Stimulated activated CD4-positive, alpha-beta T cell treated with anti-CD3 and anti-CD28 coated beads, Interleukin-12 subunit alpha, Interleukin-12 subunit beta, amount 100 ng/mL, for 4 hours (primary cell): ENCODE measurements at places on chromosomes 4 and X.
A peak's percentile ranks its signal among the peaks of the same experiment; 100 is the strongest.

DNA sequence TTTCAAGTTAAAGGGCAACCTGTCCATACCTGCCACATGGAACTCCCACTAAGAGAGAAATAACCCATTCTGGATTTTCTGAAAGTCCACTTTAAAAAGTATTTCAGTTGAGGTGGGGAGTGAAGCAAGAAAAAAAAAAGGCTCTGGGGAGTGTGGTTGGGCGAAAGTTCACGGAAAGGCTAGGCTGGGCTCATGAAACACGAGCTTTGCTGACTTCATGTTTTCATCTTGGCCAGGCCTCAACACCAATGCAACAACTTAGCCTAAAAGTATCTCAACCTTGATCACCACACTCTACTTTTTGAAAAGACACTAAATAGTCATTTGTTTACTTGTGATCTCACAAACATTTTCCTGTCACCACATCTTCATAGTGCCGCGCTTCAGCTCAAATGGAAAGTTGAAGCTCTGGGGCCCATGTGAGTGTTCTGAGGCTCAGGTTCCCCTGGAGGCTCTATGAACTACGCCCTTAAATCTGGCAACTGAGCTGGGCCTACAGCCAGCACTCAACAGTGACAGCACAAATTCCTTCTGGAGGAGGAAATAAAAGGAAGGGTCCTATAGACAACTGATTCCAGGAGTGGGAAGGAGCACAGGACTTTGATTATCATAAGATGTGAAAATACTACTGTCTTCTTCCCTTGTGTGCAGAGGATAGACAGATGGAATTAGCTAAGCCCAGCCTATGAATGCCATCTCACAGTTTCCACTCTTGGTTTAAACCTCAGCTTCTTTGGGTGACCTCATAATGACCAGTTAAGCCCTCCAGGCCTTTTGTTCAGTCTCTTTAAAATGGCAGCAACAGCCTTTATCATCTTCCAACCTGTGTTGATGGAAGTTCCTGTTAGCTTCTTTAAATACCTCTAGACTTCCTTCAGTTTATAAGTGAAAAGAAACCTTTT lies 5.1 kb downstream of the CD40LG start:
- DNase-seq: no peak

- DNase-seq: no peak
These were observed 17.4 kb downstream of the IRAK1 start for GRCh38 chrX:154002215-154002719.

GRCh38 chr4:99404595-99405287 lies 30.4 kb downstream of the ADH7 start:
- no peak for DNase-seq

DNA sequence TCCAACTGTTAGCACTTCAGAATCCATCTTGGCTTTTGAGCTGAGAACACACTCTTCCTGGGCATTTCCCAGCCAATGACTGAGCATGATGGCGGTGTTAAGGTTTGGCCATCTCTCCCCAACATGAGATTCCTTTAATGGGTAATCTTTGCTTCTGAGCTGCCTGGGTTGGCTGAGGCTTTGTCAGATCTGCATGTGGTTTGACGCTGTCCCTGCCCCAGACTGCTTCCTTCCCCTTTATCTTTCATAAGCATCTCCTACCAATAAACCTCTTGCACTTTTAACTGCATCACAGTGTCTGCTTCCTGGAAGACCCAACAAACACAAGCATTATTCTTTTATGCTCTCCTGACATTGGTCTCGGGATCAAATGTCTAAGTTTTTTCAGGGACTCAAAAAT lies 31.5 kb upstream of the DIPK2B start:
- DNase-seq: no peak

GRCh38 chr4:110396963-110397362 lies 79.0 kb upstream of the ENPEP start:
- no peak for DNase-seq

DNA sequence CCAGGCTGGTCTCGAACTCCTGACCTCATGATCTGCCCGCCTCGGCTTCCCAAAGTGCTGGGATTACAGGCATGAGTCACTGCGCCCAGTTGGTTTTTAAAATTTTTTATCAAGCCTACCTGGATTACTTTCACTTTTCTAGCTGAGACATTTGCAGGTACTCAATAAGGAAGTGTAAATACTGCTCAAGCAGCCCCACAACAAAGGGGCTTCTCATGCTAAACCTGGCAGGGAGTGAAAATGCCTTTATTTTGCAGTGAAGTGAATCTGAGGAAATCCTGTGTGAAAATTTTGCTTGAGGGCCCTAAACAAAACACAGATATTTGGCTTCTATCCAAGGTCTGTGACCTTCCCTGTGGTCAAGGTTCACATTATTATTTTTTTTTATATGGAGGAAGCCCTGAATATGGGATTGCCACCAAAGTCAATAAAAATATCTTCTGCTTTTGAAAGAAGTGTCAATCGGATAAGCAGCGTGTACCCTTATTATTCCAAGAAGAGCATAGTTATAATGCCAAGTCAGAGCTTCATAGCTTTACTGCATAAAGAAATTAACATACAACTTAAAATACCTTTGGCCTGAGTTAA lies 481.0 kb downstream of the SH2D1A start:
- DNase-seq: no peak

DNA sequence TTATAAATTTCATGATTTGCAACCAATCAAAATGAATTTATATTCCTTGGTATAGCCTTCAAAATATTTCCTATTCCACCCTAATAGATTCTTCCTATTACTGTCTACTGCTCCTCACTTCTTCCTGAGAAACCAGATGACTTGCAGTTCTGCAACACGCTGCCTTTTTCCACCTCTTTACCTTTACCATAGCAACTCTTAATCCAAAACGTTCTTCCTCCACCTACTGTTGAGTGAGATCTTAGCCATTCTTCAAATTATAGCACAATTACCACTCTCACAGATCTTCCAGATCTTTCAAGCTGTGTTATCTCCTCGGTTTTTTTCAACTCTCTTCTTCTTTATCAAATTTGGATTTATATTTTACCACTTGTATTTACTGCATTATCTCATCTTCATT lies 289.8 kb downstream of the ADGRL3 start:
- no peak for DNase-seq

DNA sequence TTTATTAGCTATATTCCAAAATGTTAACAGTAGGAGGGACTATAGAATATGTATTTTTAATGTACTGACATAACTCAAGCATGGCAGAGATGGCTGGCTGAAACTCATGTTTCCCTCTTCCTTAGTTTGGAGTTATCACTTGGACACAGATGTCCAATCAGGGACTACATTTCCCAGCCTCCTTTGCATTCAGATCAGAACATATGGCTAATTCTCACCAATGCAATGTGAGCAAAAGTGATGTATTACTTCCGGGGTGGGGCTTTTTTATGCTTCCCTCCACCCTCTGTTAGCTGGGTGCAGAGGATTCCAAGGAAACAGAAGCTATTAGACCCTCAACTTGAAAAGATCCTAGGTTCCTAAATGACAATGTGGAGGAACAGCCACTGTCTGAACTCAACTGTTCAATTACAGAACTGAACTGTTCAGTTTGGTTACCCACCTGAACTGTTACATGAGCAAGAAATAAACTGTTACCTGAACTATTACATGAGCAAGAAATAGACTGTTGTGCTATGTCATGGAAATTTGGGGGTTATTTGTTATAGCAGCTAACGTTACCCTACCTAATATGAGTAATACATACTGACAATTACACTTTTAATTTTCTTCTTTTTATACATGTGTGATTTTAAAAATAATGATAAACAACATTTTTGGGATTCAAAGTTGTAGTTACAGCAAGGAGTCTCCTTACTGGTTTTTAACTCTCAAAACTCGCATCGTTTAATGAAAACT lies 29.6 kb upstream of the ERVMER34-1 start:
- no peak for DNase-seq

GRCh38 chr4:25827373-25827772 lies 35.4 kb downstream of the SEL1L3 start:
- DNase-seq: no peak

DNA sequence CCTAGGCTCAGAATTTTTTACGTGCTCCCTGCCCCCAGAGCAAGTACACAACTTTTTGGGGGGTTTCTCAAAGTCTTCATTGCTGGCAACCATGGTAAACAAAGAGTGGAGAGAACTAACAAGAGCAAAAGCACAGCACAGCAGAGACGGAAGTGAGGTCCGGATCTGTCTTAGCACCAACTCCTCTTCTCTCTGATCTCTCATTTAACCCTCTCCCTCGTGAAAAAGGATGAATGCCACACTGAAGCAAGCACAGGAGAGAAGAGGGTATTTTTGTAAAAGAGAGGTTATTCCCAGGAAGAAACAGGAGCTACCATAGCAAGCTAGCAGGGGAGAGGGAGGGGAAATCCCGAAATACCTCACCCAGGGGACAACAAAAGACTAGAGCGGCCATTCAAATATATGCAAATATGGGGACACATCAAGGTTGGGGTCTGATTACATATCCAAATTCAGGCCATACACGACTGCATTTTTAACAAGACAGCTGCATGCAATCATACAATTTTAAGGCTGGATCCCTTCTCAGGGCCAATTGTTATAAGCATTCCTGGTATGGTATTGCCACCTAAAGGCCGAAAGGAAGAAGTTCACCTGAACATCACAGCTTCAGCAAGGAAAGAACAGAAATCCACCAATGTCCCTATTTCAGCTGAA lies 46.6 kb downstream of the CD40LG start:
- no peak for DNase-seq

- peak; percentile 53 for DNase-seq
These were observed 4.5 kb downstream of the G6PD start for GRCh38 chrX:154541896-154542722.

DNA sequence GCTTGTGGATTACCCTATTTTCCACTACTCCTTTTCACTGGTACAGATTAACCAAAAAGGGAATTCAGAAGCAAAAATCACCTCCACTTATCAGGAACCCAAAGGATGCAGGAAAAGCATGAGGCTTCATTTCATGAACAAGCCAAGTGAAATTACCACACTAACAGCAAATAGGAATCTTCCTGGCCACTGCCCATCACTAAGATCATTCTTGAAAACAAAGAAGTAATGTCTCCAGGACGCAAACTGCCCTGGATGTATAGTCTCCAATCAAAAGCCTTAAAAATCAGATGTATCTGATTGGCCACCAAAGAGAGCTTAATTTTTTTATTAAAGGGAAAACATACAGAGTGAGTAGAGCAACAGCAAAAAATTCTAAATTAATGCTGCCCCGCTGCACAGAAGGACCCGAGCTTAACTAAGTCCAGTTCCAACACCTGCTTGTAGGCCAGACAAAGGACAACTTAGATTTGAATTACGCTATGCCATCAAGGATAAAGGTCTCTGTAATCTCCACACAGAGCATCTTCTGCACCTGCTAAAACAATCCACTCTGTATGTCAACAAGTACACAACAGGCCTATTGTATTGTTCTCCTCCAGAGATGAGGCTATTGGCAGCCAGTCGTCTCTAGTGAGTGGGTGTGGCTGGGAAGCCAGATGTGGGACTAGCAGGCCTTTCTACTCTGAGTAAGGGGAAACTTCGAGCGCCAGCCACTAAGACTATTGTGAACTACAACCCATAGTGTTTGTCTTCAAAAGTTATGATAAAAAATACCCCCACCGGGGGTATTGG lies 12.4 kb downstream of the ZDHHC9 start:
- no peak for DNase-seq

DNA sequence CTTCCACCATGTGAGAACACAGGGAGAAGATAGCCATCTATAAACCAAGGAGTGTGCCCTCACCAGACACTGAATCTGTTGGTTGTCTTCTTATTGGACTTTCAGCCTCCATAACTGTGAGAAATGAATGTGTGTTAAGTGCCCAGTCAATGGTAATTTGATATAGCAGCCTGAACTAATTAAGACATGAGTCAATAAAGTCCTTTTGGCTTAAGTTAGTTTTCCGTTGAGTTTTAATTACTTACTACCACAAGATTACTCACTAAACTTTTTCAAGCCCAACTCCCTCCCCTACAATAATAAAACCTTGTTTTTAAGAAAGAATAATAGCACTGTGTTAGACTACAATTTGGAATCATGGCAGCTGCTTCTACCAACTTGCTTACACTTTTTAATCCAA lies 324.2 kb downstream of the PCDH19 start:
- no peak for DNase-seq

- DNase-seq: no peak
These were observed 131.7 kb downstream of the CLCN4 start for GRCh38 chrX:10288373-10288975.

GRCh38 chrX:646796-647195 lies 16.2 kb downstream of the SHOX start:
- DNase-seq: no peak

DNA sequence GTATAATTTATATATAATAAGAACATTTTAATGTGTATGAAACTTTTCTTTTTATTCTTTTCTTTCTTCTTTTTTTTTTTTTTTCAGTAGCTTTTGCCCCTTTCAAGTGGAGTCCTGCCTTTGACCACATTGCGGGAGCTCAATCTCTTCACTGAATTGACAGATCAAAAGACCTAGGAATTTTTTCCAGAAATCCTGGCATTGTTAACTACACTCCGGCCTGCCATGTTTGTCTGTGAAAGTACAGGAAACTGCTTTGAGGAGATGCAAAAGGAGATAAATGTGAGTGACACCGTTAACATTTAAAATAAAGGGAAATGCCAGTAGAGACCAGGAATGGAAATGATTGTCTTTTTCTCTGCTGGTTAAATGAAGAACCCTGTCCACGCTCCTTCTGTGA lies 159.3 kb upstream of the VCX3A start:
- DNase-seq: no peak

DNA sequence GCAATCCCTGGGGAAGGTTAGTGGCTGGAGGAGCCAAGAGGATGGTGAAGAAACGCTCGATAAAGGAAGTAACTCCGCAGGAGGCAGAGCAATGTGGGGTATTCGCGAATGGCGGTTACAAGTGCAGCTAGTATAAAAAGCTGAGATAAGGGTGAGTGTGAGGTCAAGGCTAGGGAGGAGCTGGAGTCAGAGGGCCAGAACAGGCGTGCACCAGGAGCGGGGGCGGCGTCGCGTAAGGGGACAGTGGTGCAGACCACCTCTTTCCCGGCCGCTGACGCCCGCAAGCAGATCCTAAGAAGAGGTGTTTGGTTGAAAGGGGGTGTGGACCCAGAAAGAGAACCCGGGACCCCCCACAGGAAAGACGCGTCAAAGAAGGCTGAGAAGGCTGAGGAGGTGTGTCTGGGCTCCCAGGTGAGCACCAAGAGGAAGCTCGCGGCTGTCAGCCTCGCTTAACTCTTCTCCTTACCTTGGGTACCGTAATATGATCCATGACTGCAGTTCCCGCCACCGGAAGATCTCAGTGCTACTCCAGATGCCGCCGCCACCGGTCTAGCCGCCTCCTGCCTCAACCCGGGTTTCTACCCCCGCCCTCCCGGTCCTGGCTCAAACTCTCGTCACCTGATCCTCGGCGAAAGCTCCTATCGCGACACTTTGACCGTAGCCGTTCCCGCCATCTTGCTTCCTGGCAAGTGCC lies at the start of gene MTMR8:
Gene MTMR8, minus strand, starts transcription at position 579 of the 694 bp plus-strand sequence. Its CDS starts 89 bp downstream, at position 490.
- peak; percentile 73 for DNase-seq

- no peak for DNase-seq
These were observed 213.1 kb upstream of the MID1 start for GRCh38 chrX:10833299-10834169.

DNA sequence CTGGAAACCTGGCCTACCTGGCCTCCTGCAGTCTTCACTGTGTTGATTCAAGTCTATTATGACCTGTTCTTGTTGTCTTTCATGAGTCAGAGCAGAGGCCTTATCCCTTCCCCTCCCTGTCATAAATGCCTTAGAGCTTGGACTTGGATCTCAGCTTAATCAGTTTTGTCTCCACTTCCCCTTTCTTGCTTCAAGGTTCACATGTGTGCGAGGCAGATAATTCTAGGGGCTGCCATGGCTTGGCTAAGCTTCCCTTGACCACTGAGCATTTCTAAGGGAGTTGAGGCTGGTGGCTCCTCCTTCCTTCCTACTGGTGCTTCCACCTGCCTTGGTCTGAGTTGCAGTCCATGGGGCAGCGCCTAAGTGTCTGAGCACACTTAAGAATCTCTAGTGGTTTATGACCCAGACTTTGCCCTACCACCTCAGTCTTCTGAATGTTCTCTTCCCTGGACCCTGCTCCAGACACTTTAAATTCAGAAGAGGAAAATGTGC lies 1.7 kb upstream of the HEPH start:
- DNase-seq: no peak
